Peyer's patch (tissue), 4 donors: ENCODE measurements at places on chromosomes 5 and 9.

DNA sequence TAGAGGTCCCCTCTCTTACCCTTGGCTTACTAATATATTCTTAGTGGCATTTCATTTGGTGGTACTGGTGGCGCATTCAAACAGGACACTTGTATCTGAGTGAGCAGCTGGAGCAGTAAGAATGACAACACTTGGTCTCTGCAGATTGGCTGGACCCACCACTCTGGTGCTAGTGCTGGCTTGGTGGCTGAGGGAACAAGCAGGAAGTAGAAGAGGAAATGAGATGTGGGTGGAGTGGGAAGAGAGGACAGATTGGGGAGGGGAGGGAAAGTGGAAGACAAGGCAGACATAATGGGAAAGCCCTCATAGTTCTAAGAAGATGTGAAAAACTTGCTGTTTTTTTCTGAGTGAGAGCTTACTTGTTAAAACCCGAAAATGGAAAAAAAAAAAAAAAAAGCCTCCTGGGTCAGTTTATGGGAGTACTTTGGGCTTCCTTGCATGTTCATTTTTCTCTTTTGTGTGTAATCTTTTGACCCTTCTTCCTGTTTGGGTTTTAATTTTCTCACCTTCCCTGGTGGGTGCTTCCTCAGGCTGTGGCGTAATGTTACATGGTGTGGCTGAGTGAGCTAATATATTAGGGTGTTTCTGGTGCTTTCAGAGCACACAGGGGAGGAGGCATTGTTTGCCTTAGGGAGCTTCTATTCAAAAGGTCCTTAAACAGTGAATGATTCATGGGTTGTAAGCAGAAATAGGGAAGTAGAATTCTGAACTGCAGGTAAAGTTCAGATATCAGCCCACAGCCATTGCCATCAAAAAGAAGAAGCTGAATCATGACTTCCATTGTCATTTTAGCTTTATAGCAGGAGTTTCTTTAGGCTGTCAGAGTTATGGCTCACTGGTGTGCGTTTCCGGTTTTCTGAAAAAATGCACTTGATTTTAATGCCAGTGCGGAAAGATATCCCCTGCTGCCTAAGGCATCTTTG, 52.3 kb downstream of the TLE4 start:
- DNase-seq, result no peak

DNA sequence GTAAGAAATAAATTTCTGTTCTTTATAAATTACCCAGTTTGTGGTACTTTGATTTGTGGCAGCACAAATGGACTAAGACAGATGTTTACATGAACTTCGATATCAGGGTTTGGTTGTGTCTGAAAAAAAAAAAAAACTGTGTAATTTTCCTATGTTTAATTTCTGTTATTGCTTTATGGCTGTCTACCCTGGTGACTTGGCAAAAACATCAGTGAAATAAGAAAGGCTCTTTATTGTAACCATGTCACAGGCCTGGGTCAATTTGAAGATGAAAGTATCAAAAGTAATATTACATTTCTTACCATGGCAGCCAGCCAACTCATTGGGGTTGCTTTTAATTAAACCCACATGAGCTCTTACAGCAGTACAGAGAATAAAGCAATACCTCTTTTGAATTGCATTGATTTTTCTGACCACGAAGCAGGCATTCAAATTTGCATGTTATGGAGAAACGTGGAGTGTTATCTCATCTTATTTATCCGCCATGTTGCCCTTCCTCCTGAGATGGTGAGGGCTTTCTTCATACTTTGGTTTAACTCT, 20.6 kb upstream of the SV2C start:
- DNase-seq, result no peak

DNA sequence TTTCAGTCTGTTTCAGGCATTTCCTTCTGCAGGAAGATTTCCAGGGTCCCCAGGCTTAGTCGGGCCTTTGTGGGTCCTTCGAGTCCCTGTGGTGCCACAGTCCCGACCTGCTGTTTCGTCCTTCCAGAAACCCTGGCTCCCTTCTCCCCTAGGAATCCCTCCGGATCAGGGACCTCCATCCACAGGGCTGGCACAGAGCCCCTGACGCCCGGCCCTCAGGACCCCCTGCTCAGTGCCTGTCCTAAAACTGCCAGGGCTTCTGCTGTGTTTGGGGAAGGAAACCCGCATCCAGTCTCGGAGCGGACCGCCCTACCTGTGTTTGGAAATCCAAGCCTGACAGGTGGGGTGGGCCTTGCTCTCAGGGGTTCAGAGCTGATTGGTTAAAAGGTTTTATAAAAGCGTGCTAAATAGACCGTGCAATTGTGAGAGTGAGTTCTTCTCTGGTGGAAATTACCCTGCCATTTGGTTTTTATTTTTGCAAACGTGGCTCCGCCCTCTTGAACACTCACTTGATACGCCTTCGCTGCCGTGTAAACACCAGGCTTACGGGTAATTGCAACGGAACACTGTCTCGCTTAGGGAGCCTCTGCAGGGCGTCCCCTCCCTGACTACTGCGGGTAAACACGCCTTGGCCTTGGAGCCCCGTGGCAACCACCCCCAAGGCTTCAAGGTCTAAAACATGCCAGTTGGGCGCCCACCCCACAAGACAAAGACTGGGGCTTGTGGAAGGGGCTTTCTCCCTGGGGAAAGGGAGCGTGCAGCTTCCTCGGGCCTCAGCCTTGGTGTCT, 121.2 kb downstream of the PHF2 start:
- no peak for DNase-seq

DNA sequence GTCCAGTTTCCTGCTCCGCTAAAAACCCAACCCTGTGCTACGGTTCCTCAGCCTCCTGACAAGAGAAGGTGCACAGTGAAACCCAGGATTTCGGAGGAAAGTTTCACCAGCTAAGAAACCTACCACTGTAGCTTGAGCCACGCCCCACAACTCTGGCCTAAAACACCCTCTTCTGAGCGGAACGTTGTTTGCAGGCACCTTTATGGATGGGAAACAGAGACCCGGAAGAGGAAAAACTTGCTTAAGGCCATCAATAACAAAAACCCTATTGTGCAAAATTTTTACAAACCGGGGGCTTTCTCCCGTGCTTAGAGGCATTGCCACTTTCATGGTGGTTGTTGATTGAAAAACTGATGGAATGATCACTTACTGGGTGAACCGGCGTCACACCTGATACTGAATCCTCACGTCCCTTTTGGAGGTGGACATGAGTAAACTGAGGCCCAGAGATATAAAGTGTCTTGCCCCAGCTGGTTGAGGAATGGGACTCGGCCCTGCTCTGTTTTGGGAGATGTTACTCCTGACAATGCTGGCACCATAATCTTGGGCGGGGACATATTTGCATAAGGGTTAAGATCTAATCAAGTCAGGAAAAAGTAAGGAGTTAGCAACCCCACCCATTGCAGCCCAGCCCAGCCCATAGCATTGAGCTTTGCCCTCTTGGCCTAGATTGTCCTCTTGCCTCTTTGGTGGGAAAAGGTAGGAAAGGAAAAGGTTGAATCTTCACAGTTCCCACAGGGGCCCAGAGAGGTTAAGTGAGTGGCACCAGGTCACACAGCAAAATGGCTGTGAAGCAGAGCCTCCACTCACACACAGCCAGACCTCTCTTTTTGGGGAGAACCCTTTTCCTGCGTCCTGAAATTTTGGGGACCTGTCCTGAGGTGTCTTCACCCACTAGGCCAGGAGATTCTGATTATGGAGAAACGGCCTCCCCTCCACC, 23.2 kb upstream of the PTGS1 start:
- no peak for DNase-seq

DNA sequence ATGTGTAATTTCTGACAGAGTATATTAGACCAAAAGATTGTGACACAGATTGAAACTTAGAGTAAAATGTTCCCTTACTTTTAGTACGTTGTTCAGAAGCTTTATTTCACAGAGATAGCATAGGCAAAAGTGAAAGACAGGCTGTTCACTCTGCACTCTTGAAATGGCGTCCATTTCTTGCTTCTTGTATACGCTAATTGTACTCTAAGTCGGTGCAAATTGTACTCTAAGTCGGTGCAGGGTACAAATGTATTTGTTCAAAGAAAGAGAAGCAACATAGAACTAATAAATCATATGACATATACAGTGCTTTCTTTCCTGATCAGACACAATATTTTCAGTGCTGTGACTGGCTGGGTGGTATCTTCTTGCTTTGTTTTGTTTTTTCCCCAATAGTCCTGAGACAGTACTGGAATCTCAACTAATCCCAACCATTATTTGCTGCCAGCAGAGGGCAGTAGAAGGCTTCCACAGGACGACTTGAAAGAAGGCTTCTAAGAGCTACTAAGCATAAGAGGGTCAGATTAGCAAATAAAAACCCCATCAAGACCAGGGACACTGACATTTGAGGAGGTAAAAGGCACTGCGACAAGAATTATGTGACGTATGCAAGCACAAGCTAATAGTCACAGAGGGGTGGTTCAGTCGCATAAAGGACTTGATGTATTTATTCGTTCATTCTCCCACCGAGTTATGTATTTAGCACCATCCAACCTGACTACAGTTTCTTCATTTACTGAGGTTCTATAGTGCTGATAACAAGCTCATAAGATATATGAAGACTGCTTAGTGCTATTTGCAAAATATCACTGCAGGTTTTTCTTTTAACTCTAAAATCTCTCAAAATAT, 831.8 kb downstream of the TAF11L14 start:
- DNase-seq, result peak; percentile 49

DNA sequence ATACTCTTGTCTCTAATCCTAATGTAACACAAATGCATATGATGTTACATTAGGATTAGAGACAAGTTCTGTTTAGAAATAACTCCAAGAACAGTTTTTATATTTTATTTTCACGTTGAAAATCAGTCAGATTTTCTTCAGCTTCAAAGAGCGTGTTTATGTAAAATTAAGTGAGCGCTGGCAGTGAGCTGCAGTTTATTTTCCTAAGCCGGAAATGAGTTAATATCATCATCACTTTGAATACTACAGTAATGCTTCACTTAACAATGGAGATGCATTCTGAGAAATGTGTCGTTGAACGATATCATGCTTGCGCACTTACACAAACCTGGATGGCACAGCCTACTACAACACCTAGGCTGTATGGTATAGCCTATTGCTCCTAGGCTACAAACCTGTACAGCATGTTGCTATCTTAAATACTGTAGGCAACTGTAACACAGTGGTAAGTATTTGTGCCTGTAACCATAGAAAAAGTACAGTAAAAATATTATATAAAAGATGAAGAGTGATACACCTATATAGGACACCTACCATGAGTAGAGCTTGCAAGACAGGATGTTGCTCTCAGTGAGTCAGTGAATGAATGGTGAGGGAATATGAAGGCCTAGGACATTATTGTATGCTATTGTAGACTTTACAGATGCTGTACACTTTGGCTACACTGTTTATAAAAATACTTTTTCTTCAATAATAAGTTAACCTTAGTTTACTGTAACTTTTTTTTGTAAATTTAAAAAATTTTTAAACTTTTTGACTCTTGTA, 65.9 kb upstream of the C5orf46 start:
- DNase-seq, result no peak

- no peak for DNase-seq
Observed at GRCh38 chr5:2542821-2543220, 208.7 kb downstream of the IRX2 start.

DNA sequence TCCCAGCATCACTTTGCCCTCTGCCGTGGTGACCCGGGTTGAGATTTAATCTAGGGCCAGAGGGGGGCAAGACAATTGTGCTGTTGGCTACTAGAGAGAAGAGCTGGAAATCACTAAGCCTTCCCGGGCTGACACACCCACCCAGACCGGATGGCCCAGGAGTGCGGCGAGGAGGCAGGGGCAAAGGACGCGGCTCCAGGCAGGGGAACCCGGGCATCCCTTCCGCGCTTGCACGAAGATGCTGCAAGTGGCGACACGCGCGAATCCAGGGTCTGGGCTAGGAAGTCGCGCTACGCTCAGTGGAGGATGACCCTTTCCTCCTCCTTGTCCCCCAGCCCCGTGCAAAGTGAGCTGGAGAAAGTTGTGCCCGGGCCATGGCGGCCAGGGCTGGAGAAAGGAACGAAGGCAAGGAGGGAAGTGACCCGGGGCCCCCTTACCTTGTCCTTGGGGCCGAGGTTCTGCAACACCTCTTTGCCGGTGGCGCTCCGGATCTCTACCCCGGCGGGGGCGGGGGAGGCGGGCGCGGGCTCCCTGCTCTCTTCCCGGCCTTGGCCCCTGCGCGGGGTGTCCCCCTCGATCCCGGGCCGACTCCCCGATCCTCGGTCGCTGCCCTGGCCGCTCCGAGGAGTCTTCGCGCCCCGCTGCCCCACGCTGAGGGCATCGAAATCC, 693 bp downstream of the DPYSL3 start:
- peak; percentile 49 for DNase-seq
